Naive thymus-derived CD4-positive, alpha-beta T cell (primary cell): ENCODE measurements at places on chromosomes 13 and 19.

GRCh38 chr19:16930753-16931152 lies 42.0 kb downstream of the F2RL3 start:
- DNase-seq: no peak

- no peak for DNase-seq
Observed at GRCh38 chr19:52943884-52944643, 18.6 kb downstream of the ZNF816 start.

- no peak for DNase-seq
Observed at GRCh38 chr19:52190487-52191293, 838 bp downstream of the PPP2R1A start.

GRCh38 chr13:46866150-46866549 lies 30.7 kb downstream of the HTR2A start:
- DNase-seq: no peak

DNA sequence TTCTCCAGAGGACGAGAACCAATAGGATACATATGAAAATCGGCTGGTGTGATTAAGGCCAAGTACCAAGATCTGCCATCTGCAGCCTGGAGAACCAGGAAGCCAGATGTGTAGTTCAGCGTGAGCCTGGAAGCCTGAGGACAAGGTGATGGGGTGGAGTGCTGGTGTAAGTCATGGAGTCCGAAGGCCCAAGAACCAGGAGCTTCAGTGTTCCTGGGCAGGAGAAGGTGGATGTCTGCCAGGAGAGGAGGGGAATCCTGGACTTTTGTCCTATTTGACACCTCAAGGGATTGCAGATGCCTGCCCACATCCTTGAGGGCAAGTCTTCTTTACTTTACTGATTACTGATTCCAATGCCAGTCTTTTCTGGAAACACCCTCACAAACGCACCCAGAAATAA lies 71.5 kb downstream of the SPATA13 start:
- no peak for DNase-seq

GRCh38 chr19:38878575-38879399 lies 712 bp upstream of the RINL start:
- no peak for DNase-seq

DNA sequence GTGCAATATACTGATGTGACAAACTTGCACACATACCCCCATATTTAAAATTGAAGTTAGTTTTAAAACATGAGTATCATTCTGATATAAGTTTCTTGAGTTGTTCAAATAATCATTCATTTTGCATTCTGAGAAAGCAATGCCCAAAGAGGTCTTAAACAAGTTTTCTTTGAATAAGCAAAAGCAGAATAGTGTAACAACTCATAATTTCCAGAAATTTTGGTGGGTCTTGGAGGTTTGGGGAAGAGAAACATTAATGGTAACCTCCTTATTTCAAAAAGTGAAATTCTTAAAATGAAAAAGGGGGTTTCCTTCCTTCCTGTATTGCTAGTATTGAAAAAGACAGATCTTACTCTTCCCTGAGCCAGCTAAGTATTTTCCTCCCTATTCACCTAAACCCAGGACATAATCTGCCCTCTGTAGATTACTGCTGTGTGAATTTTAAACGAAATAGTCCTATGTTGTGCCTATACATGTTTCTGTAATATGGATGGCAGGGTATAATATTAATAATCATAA lies 30.4 kb downstream of the SLC25A15 start:
- no peak for DNase-seq

GRCh38 chr13:57527114-57527735 lies 104.3 kb upstream of the PCDH17 start:
- DNase-seq: no peak

- DNase-seq: no peak
Observed at GRCh38 chr13:86846501-86846900, 824.7 kb upstream of the SLITRK5 start.

GRCh38 chr19:45847663-45848062 lies 15.3 kb downstream of the SYMPK start:
- DNase-seq: no peak

DNA sequence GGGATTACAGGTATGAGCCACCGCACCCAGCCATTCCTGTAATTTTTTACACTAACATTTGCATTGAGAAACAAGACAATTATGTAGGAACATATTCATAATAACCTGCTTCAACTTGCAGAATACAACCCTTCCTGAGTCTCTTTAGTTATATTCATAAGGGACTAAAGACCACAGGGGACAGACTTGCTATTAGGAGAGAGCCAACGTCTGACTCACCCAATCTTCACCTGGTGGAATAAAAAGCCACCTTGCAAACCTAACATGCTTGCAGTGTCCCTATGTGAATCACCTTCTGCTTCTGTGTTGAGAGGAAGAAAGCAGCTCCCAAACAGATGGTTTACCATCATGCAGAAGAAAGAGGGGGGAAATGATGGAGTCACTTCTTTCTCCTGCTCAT lies 456.1 kb downstream of the PCDH9 start:
- no peak for DNase-seq

GRCh38 chr13:78714717-78715116 lies 55.8 kb upstream of the OBI1 start:
- DNase-seq: no peak

GRCh38 chr13:42177189-42177588 lies 94.8 kb upstream of the AKAP11 start:
- DNase-seq: no peak

DNA sequence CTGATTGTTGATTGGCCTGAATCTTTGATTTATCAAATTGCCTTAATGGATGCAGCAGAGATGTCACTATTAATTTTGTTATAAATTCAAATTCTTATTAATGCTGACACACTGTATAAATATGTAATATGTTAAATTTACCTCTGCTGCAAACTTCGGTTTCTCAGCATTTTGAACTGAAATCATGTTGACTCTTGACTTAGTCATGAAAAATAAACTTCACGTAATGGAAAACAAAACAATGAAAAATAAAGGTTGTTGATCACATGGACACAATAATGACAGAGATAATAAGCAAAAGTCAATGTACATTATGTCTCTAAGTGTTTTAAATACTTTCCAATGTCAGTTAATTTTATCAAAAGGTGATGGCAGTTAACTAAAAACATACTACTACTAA lies 827.6 kb downstream of the PCDH9 start:
- no peak for DNase-seq
